ENCODE measurements at places on chromosomes 6 and 20.

- no peak for DNase-seq
These were observed 63.3 kb downstream of the DLL1 start for GRCh38 chr6:170227521-170227983.

DNA sequence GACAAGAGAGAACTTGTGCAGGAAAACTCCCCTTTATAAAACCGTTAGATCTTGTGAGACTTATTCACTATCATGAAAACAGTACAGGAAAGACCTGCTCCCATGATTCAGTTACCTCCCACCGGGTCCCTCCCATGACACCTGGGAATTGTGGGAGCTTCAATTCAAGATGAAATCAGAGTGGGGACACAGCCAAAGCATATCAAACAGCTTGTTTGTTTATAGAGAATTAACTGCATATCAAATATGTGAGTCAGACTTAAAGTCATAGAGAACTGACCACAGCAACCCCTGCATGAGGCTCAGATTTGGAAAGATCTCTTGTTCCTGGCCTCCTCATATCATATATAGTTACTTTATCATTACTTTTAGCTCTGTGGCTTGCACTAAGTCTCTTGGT is 29.1 kb upstream of the HDAC2 start:
- no peak for DNase-seq

- no peak for DNase-seq
These were observed 846 bp downstream of the ZSCAN31 start for GRCh38 chr6:28335040-28335563.

GRCh38 chr6:22288721-22289120 is 8.1 kb downstream of the PRL start:
- DNase-seq: no peak

GRCh38 chr20:53904261-53904660 is 166.1 kb downstream of the BCAS1 start:
- DNase-seq: no peak

GRCh38 chr6:39377539-39377950 is 55.0 kb upstream of the KCNK16 start:
- DNase-seq: peak; percentile 30

- DNase-seq: no peak
These were observed 210.6 kb upstream of the PLCB4 start for GRCh38 chr20:8858181-8858787.

GRCh38 chr6:143701349-143702234 is 23.8 kb downstream of the PHACTR2 start:
- DNase-seq: no peak

- DNase-seq: no peak
These were observed 25.7 kb upstream of the OGFRL1 start for GRCh38 chr6:71262914-71263313.

- no peak for DNase-seq
These were observed 10.8 kb upstream of the UST start for GRCh38 chr6:148735989-148736388.

Data from NCI-H1930 (cell line).